ENCODE measurements at places on chromosomes 7 and 10.
A peak's percentile ranks its signal among the peaks of the same experiment; 100 is the strongest.

DNA sequence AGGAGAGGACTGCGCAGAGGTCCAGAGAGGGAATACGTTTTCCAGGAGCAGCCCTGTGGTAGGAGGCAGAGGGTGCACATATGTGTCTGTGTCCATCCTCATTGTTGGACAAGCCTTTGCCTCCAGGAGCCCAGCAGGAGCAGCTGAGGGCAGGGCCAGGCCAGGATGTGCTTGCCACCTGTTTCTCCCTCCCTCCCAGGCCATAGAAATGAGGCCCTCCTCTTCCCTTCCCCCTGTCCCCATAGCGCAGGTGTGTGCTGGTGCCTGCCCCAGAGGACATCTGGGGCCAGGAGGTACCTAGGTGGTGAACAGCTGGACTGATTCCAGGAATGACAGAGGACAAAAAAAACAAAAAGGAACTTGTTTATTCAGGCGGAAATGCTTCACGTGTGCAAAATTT is 10.5 kb upstream of the CXCL12 start:
- DNase-seq: no peak

DNA sequence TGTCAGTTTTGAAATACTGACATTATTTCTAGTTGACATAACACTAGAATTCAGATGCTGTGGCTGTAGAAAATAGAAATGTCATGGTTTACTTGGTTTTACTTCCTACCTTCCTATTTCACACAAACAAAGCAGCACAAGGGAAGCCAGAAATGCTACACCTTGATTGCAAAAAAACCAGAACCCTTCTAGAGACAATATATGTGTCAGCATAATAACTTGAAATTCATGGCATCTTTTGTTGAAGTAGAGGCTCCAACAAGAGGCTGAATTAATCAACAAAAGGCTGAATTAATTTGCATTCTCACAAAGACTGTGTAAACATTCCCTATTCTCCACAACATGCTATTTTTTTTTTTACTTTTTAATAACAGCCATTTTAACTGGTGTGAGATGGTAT is 25.2 kb downstream of the ZNF117 start:
- no peak for DNase-seq

- DNase-seq: no peak
Measured at GRCh38 chr10:97434055-97434454, 8.1 kb downstream of the PGAM1 start.

GRCh38 chr10:103652599-103653281 is 159.2 kb downstream of the NEURL1 start:
- no peak for DNase-seq

DNA sequence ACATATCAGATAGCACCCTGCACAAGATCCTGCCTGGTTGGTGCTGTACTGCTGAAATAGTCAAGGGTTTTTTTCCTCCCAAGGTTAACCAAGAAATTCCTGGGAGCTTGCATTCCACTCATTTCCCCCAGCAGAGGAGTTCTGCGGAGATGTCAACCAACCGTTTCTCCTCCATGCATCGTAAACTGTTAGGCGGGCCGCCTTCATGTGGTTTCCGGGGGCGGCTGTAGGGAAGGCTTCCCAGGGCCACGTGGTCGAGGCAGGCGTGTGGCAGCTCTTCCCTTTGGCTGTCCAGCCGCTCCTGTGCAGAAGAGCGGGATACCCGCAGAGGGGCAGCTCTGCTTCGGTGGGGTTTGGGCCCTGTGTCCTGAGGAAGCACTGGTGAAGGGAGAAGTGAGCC is 113.7 kb downstream of the RGS10 start:
- no peak for DNase-seq

GRCh38 chr7:90726120-90726519 is 130.0 kb downstream of the CDK14 start:
- peak; percentile 40 for DNase-seq

DNA sequence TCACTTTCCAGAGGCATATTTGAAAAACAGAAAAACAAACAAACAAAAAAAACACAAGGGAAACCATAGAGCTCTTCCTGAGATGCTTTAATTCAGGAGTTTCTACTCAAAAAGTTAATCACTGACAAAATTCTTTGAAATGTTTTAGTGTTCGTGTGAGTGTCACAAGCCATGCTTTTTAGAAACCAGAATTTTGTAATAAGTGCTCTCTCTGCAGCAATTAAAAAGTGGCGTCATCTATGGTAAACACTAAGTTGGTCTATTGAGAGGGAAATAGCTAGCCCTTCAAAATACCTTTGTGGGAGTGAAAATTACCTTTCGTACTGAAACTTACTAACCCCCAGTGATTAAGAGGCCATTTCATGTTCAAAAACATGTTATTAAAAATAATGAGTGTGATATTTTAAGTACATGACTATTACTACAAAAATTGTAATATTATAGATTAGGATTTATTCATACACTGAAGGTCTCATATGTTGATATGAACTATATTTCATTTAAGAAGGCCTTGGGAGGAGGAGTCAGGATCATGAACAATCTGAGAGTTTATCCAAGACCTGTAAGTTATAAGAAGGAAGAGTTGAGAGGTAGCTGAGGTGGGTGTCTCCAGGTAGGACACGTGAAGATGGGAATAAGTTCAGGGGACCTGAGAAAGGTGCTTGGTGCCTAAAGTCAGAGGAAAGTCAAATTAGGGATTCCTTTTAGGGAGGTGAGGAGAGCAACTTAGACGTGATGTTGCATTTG is 94.6 kb downstream of the PPP1R9A start:
- DNase-seq: no peak

DNA sequence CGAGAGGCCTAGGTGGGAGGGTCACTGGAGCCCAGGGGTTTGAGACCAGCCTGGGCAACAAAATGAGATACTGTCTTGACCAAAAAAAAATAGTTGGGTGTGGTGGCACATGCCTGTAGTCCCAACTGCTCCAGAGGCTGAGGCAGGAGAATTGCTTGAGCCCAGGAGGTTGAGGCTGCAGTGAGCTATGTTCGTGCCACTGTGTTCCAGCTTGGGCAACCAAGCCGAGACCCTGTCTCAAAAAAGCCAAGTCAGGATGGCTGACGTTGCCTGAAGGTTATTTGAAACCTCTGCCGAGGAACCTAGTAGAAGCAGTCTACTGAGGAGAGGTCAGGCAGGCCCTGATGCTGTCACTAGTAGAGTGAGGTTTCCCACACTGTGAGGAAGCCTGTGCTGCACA is 22.8 kb downstream of the DNAJB6 start:
- DNase-seq: no peak

- DNase-seq: peak; percentile 63
Measured at GRCh38 chr10:15704581-15704968, 15.1 kb downstream of the ITGA8 start.

- no peak for DNase-seq
Measured at GRCh38 chr10:32938554-32939061, 19.4 kb downstream of the ITGB1 start.

DNA sequence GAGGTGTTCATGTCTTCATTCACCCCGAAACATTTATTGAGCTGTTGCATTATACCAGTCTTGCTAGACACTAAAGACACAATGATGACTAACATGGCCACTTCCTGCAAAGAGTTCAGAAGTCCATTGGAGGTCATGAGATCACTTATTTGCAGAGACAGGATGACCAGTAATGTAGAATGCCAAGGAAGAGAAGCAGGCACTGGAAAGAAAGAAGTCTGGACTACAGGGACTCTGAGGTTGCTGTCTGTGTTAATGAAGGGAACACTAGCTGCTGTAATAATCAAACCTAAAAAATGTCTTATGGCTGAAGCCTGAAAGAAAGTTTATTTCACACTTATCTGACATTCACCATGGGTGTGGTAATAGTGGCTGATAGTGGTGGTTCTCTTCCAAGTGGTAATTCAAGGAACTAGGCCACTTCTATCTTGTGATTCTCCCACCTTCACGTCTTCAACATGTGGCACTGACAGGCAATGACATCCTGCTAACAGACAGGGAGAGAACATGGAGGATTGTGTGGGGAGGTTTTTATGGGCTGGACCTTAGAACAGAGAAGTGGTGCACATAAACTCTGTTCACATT is 89.2 kb upstream of the MKLN1 start:
- peak; percentile 82 for DNase-seq

DNA sequence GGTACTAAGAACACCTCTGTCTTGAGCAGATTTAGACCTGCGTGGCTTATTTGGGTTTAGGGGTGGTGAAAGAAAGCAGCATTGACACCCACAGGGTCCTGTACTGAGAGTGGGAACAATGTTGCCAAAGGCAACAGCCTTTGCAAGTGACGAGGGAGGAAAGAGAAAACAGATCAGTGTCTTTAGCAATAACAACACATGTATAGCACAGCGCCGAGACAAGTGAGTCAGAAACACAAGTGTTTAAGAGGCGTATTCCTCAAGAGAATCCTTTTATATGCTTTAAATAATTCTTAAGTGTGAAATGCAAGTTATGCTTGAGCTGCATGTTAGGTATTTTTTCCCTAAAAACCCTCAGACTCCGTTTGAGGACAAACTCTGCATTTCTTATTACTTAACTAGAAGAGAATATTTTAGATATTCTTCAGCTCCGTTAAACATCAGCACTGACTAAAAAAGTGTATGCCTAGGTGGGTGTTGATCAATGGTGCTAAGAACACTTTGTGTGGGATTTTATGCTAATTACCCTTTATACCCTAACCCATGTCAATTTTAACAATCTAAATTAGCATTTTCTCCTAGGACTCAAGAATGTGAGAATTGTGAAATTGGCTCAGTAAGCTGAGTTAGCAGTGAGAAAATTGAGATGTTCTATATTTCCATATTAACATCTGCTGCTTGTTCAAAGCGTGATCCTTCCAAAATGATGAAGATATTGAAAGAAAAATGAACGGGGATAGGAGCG is 1095.4 kb upstream of the CELF2 start:
- DNase-seq: no peak

- DNase-seq: peak; percentile 95
Measured at GRCh38 chr10:89295597-89295996, 6.2 kb upstream of the IFIT2 start.

DNA sequence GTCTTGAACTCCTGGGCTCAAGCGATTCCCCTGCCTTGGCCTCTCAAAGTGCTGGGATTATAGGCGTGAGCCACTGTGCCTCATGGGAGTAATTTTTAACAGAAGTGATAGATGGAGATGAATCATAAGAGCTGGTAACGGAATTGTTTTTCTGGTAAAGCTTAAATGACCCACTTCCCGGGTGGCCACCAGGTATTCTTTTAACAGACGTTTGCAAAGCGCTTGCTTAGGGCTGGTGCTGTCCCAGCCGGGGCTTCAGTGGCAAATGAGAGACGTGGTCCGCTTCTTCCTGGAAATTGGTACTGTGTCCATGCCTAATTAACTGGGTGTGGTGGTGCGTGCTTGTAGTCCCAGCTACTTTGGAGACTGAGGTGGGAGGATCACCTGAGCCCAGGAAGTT is 23.5 kb downstream of the CAMK1D start:
- DNase-seq: no peak

- DNase-seq: no peak
Measured at GRCh38 chr7:156554488-156554887, 86.1 kb upstream of the RNF32 start.

DNA sequence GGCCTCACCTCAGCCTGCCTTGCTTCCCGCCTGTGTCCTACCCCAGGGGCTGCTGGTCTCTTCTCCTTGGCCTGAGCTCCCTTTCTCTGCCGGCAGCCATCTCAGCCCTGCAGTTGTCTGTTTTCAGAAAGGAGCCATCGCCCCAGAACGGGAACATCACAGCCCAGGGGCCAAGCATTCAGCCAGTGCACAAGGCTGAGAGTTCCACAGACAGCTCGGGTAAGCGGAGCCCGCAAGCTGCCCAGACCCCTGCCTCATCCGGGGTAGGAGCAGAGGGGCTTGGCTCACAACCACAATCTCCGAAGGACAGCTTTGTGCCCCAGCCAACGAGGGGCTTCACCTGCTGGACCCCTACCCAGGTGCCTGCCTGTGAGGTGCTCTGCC is 5.3 kb upstream of the DEPP1 start:
- no peak for DNase-seq

DNA sequence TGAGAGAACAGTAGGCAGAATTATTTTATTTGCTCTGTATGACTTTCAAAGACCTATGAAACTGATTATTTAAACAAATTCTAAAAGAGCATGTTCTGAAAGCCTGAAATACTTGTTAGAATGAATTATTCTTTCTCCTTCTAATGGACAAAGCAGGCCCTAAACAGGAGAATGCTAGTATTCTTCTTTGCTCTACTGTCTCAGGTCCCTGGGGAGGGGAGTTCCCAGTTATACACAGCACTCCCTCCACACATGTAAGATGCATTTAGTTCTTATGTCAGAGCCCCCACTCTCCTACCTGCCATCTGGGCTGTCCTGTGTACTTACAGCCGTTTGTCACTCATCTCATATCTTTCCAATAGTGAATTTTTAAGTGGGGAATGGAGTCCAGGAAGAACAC is 633.5 kb upstream of the ANKRD30A start:
- DNase-seq: no peak

- DNase-seq: peak; percentile 98
Measured at GRCh38 chr7:7438851-7439250, 96.8 kb downstream of the COL28A1 start.

DNA sequence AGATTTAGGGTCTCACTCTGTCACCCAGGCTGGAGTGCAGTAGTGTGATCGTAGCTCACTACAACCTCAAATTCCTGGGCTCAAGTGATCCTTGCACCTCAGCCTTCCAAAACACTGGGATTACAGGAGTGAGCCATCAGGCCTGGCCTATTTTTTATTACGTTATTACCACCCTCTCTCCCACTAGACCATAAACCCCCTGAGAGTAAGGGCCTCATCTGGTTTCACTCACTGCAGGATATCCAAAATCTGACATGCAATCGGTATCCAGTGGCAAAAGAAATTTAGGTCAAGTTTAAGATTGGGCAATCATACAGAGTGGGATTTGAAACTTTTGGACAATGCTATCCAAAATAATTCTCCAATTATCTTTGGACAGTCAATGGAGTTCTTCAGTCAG is 117.0 kb upstream of the NEBL start:
- no peak for DNase-seq

DNA sequence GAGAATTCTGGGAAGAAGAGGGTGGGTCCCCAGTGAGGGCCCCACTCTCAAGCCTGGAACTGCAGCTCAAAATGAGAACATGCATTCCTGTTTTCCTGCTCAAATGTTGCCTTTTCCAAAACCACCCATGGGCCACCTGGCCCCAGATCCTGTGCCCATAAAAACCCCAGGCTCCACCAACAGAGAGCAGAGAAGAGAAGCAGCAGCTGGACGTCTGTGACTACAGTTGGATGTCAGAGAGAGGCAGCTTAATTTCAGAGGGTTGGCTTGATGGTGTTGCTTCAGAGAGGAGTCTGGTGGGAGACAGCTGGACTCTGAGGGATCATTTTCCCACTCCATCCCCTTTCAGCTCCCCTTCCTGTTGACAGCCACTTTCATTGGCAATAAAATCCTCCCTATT is 256.4 kb downstream of the FZD1 start:
- no peak for DNase-seq

- DNase-seq: no peak
Measured at GRCh38 chr10:110757586-110757985, 113.5 kb downstream of the RBM20 start.

DNA sequence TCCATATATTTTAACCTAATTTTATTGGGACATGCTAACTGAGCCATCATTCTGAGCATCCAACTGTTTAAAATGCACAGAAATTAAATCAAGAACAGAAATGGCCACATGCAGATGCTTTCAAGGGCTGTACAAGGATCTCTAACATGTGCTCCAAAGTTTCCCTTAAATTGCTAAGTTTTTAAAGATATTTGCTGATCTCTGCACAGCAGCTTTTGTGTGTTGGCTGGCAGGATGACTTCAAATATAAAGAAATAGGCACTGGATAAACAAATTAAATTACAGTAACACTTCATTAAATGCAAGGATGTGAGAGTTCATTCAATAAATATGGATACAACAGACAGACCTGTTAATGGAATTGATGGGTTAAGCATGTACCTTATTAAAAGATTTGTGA is 148.0 kb upstream of the MEOX2 start:
- no peak for DNase-seq

All from choroid plexus epithelial cell (primary cell).